ENCODE measurements at places on chromosomes 7 and 10.

- no peak for DNase-seq
Observed at GRCh38 chr7:142566271-142566670, 183.0 kb upstream of the PRSS1 start.

DNA sequence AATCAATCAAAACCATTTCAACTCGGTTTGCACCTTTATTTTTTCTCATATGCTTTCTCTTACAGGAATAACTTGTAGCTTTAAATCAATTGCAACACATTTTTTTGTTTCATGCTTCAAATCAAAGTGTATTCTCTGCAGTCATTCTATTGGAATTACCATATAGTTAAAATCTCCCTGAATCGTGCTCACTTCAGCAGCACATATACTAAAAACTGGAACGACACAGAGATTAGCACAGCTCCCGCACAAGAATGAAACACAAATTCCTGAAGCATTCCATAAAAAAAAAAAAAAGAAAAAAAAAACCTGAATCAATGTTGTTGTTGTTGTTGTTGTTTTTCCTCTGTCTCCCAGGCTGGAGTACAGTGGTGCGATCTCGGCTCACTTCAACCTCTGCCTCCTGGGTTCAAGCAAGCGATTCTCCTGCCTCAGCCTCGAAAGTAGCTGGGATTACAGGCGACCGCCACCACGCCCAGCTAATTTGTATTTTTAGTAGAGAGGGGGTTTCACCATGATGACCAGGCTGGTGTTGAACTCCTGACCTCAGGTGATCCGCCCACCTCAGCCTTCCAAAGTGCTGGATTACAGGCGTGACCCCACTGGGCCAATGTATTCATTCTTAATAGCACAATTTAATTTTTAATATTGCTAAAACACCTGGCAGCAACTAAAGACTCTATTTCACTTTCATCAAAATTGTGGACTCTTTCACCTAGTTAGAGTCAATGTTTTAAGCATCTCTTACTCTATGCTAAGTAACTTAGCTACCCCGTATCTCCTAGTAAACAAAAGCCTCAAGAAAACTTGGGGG, 26.3 kb downstream of the ANKRD61 start:
- DNase-seq: no peak

GRCh38 chr10:108852211-108852610, 1071.1 kb downstream of the XPNPEP1 start:
- no peak for DNase-seq

DNA sequence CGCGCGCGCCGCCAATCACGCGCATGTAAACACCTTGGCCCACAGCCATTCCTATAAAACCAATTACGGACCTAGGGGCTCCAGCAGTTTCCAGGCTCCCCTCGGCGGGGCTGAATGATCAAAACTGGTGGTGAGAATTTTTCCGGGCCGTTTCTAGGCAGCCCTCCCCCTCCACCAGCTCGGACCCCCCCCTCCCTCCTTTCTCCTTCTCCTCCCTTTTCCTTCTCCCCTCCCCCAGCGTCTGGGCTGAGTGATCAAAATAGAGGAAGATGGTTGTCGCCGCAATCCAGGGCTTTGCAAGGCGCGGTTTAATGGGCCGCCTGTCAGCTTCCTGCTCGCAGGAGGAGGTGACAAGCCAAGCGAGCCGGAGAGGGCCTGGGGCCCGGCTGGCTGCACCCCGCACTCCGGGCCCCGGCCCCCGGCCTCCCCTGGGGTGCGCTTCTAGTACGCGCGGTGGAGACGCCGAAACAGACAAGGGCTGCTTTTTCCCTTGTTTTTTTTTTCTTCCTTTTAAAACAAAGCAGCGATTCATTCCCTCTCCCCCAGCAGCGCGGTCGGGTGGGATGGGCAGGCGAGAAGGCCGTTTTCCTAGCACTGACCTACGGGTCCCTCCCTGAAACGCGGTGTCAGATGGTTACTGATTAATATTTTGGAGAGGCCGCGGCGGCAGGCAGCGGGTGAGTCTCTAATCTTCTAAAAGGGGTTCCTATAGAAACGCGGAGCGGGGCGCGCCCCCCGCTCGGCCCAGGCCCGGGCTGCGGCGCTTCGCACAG, 528 bp upstream of the TNRC18 start:
- peak; percentile 98 for DNase-seq

- no peak for DNase-seq
Observed at GRCh38 chr7:54679490-54679817, 79.6 kb downstream of the SEC61G start.

- no peak for DNase-seq
Observed at GRCh38 chr10:102421507-102421756, 796 bp downstream of the FBXL15 start.

- DNase-seq: peak; percentile 47
Observed at GRCh38 chr7:105352018-105352612, 36.6 kb downstream of the SRPK2 start.

GRCh38 chr7:83413831-83414230, 235.1 kb downstream of the SEMA3E start:
- DNase-seq: no peak

DNA sequence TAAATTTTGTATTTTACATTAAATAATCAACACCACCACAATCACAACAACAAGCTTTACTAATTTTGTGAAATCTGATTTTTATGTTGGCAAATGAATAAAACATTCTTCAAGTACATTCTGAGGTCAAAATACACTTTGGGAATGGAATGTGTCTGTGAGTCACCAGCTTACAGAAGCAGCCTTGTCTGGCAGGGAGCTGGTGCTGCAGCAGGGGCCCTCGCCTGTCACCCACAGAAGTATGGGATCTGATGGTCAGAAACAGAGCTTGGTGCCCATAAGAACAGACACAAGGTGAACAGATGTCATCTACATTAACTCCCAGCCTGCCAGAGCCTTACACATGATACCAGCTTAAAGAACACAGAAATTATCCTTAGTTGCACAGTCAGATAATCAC, 496.9 kb downstream of the CCSER2 start:
- DNase-seq: peak; percentile 25

GRCh38 chr7:31782411-31782991, 95.5 kb downstream of the PPP1R17 start:
- DNase-seq: no peak

- DNase-seq: no peak
Observed at GRCh38 chr10:23481363-23481961, 42.6 kb downstream of the OTUD1 start.

DNA sequence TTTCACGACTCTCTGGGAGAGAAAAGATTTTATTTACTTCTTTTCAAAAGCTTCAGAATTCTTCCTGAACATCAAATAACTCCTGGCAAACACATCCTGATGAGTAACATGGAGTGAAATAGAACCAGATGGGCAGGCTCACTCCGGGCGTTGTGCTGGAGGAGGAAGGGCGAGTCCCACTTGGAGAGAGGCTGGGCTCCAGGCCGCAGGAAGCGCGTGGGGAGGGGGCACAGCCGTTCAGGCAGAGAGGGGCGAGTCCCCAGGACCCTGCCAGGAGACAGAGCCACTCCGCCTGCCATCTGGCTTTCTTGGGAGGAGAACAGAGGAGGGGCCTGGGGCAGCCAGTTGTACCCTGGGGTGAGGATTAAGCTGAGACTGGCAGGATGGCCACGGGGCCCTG, 265.9 kb upstream of the ZMIZ1 start:
- no peak for DNase-seq

Data from adrenal gland (tissue), 19 donors.